ENCODE measurements at places on chromosomes 6 and 20. TPM values are rescaled to one million over a fixed set of nuclear protein-coding genes. Genes with fewer than 3 reads are reported as not detected.

The PTK7 gene
- 1.9 TPM for total RNA-seq

The BPIFA1 gene
- total RNA-seq, result not detected

The SNAP91 gene
- total RNA-seq, result not detected

The IRAK1BP1 gene
- 3.0 TPM for total RNA-seq

DNA sequence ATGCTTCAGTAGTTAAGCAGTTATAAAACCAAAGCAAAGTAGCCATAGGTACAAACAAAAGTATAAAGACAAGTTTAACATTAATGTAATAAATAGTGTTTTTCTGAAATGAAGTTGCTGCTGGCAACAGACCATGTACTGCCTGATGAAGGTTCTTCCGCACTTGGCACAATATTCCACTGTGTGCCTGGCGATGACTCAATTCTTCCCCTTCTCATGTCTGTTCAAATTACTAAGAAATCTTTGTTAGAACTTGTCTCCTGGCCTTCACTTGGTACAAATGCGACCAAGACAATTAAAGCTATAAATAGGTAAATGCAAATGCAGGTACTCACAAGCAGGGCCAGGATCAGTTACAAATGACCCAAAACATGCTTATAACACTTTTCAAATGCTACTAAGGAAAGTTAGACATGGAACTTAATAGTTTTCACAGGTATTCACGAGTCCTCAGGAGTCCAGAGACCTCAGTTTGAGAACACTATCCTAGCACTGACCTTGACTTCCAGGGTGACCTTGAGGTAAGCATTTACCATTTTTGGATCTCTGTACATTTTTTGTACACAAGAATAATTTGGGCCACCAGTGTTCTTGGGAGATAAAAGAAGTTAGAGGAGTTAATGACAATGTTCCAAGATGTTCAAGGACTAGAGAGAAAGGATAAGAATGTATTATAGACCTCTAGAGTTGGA lies 8.1 kb upstream of the DDR1 start:
- H3K27me3 ChIP-seq, result peaks cover 2% of the 10 kb centered on the region
- H3K27ac ChIP-seq, result peak overlapping the region; percentile 55

DNA sequence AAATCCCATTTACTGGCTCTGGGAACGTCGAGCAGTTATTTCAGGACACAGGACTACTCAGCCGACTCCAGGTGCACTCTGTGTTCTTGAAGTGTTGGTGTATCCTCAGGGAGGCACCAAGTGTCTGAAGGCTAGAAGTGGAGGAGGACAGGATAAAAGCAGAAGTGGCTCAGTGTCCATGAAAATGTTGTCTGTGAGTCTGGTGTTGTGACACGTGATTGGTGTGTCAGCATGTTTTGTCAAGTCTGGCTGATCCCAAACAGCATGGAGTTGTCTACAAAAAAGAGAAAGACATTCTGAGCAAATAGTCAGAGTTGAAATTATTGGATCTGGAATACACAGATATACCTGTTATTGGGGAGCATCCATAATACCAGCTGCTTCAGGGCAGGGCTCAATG lies 30.3 kb downstream of the SCGN start:
- H3K4me1 ChIP-seq, result no peaks in the 10 kb centered on the region
- no peak for DNase-seq
- H3K4me3 ChIP-seq, result no peak overlapping the region
- no peaks in the 10 kb centered on the region for H3K36me3 ChIP-seq

DNA sequence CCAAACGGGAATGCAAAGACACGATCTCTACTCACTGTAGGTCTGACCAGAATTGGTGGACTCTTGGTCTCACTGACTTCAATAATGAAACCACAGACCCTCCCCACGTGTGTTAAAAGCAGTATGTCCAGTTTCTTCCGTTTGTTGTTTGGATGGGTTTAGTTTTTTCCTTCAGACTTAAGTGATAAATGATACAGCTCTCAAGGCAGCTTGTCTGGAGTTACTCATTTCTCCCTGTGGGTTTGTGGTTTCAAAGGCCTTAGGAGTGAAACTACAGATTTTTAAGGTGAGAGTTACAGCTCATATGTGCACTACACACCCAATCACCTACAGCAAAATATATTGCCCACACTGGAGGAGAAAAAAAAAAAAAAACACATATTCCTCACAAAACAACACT lies 86.7 kb upstream of the STMND1 start:
- peaks cover 6% of the 10 kb centered on the region for H3K4me1 ChIP-seq
- DNase-seq, result no peak
- no peak overlapping the region for H3K27ac ChIP-seq
- H3K36me3 ChIP-seq, result no peaks in the 10 kb centered on the region
- peak overlapping the region; percentile 57 for H3K4me3 ChIP-seq
- peaks cover 27% of the 10 kb centered on the region for H3K27me3 ChIP-seq

DNA sequence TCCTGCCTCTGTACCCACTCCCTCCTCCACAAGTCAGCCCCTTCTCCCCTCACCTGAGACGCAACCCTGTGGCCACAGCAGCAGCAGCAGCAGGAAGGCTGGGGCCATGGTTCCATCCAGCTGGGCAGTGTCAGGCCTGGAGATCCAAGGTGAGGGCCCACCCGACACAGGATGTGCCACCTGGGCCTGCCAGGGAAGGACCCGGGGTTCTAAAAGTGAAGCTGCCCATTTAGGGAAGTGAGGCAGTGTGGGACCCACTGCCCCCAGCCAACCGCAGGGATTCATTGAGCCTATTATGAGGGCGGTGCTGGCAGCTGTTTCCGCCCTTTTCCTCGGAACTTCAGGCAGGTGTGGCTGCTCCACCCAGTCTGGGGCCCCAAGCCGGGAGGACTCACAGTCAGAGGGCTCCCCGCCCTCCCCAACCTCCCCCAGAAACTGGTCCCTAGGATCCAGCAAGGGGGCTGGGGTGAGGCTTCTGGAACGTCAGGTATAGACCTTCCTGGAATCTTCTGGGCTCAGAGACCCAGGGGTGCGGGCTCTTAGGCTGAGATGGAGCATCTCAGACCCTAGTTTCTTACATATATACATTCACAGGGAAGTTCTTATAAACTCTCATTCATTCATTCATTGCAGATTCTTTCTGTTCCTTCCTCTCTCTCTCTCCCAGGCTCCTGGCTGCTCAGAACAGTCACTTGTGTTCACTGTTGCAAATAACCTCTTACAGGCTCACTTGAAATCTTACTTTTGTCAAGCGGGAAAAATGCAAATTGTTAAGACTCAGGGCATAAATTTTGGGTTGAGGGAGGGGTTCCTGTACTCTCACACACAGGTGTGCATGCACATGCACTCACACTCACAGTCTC lies at the start of gene TREML2:
Gene TREML2 (minus strand): TSS at position 249 of the 863 bp plus-strand sequence. CDS start 141 bp downstream, at position 108.
- no peaks in the 10 kb centered on the region for H3K27me3 ChIP-seq
- peaks cover 50% of the 10 kb centered on the region for H3K4me1 ChIP-seq
- H3K4me3 ChIP-seq, result peak within 1 kb of the TSS; percentile 90
- peak within 1 kb of the TSS; percentile 100 for H3K27ac ChIP-seq
- DNase-seq, result peak; percentile 71

GRCh38 chr20:49140834-49141233 lies 47.3 kb downstream of the STAU1 start:
- H3K4me1 ChIP-seq, result peaks cover 2% of the 10 kb centered on the region
- no peak overlapping the region for H3K4me3 ChIP-seq
- H3K27me3 ChIP-seq, result no peaks in the 10 kb centered on the region
- DNase-seq, result no peak

DNA sequence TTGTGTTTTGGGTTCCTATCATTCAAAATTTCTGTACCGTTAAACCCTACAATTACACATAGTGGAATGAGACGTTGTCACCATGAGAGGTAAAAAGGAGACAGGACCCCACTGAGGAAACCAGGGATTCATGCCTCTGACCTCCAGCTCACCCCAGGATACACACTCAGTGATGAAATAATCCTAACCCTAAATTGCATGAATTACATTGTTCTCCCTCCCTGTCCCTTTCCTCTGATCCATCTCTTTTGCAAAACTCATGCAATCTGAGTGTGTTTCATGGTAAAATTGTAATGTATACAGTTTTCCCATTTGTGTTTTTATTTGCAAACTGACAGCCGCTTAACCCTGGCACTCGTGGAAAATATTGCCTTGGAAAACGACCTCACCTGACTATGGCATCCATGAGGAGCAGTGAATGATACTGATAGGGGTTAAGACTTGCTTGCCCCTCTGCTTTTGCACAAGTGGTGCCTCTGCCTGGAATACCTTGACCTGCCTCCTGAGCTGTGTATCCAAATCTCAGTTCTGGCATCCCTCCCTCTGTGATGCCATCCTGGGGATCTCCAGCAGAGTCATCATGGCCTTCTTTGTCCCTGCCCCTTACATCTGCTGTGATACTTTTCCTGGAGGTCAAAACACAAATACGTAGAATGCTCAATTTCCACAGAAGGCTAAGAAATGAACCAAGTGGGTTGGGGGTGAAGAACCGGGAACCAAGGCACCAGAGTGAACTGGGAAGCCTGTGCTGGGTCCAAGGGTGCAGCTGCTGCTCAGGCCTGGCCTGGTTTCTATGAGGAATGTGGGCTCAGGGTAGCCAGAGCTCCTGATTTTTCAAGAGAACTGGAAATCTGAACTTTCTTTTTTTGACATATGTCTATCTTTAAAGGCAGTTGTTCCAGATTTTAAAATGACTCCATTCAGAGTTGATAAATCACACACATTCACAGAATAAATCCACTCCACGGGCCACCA lies 211.6 kb upstream of the ZNF217 start:
- H3K4me1 ChIP-seq, result no peaks in the 10 kb centered on the region
- no peak overlapping the region for H3K4me3 ChIP-seq
- no peaks in the 10 kb centered on the region for H3K36me3 ChIP-seq
- H3K27me3 ChIP-seq, result no peaks in the 10 kb centered on the region

DNA sequence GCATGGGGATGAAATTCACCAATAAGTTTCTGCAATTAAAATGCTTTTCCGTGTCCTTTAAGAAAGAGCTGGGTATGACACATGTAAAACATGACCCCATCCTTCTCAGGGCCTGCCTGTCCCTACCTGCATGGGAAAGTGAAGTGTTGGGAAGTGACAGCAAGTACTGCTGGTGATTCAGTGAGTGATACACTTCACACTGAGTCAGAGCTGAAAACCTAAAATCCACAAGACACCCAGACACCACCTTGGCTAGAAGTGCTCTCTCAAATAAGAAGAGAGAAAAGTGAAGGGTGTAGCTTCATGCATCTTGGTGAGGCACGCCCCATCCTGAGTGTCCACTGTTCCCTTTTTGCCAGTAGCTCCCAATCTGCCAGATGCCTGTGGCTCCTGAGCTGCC lies 3.3 kb downstream of the RAB22A start:
- peak overlapping the region; percentile 74 for H3K27ac ChIP-seq
- H3K27me3 ChIP-seq, result no peaks in the 10 kb centered on the region
- H3K4me3 ChIP-seq, result no peak overlapping the region
- peaks cover 29% of the 10 kb centered on the region for H3K4me1 ChIP-seq

- H3K27ac ChIP-seq, result peak overlapping the region; percentile 25
- H3K4me1 ChIP-seq, result peaks cover 11% of the 10 kb centered on the region
- no peak overlapping the region for H3K4me3 ChIP-seq
- no peak for DNase-seq
- peaks cover 35% of the 10 kb centered on the region for H3K36me3 ChIP-seq
Observed at GRCh38 chr6:105364243-105364642, 38.6 kb downstream of the PREP start.

DNA sequence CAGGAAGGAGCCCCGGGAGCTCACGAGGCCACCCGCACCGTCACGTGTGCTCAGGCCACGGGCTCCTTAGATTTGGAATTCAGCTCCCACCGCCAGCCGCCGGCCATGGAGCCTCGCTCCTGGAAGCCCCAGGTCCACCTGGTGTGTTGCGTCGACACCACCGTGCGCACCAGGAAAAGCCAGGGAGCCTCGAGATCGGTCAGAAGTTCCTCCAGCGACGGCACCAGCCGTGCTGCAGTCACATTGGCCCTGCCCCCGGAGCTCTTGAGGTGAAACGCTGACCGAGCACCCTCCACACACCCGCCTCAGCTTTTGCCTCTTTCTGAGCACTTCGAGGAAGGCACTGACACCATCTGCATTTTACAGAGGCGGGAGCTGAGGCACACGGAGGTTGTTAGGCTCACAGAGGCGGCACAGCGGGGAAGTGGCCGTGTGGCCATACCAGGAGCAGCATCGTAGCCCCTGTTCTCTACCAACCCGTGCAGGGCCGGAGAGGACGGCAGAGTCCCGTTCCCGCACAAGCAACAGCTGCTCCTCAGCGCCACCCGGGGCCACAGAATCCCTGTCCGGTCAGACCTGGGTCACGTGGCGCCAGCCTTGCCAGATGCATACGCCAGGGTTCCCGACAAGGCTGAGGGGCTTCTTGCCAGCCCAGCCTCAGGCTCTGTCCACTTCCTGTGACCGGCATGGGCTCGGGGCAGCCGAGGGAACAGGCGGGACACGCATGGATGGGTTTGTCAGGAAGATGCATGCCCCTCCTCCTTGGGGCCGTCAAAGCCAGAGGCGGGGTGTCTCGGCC lies 7.6 kb downstream of the NKAIN4 start:
- DNase-seq, result no peak
- no peaks in the 10 kb centered on the region for H3K4me1 ChIP-seq
- no peaks in the 10 kb centered on the region for H3K36me3 ChIP-seq
- peaks cover 9% of the 10 kb centered on the region for H3K27me3 ChIP-seq
- H3K4me3 ChIP-seq, result no peak overlapping the region

DNA sequence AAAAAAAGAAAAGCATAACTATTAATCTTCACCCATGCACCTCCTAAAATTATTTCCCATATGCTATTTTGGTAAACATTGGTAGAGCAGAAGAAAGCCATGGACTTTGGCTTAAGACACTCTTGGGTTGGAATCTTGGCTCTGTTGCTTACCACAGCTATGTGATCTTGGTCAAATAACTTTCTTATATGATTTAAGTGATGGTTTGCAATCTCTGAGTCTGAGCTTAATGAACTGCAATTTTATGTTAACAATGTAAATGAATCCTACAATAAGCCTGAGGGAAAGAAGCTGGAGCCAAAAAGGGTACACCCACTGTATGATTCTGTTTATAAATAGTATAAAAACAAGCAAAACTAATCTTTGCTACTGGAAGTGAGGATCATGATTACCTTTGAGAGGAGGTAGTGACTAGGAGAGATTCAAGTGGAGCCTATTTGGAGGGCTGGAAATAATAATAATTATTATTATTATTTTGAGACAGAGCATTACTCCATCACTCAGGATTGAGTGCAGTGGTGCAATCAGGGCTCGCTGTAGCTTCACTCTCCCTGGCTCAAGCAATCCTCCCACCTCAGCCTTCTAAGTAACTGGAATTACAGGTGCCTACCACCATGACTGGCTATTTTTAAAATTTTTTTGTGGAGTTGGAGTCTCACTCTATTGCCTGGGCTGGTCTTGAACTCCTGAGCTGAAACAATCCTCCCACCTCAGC lies 34.5 kb downstream of the ABRACL start:
- H3K4me3 ChIP-seq, result no peak overlapping the region
- H3K27ac ChIP-seq, result no peak overlapping the region
- DNase-seq, result no peak
- H3K4me1 ChIP-seq, result peaks cover 2% of the 10 kb centered on the region
- no peaks in the 10 kb centered on the region for H3K36me3 ChIP-seq
- no peaks in the 10 kb centered on the region for H3K27me3 ChIP-seq
